ENCODE measurements at places on chromosomes 4 and X.

- DNase-seq = no peak
Measured at GRCh38 chrX:74922922-74923543, 2.2 kb downstream of the NEXMIF start.

- DNase-seq = no peak
Measured at GRCh38 chr4:42560467-42560861, 96.4 kb downstream of the ATP8A1 start.

DNA sequence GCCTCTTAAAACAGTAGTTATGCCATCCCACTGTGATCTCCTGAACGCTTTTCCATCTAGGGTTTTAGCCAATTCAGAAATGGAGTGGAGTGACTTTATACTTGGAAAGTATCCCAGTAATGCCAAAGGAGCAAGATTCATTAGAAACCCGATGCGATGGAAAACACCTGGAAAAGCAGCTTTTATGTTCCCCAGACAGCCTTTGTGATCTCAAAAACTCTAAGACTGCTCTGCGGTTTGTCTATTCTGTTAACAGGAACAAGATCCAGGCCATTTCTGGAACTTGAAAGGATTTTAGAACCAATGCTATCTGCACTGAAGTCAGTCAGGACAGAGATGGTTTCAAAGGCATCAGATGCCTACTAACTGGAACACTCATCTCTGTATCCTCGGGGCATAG is 145.1 kb downstream of the APBB2 start:
- no peak for DNase-seq

- DNase-seq = no peak
Measured at GRCh38 chr4:158778712-158779111, 9.9 kb downstream of the FNIP2 start.

- no peak for DNase-seq
Measured at GRCh38 chr4:79626611-79627010, 218.6 kb upstream of the GK2 start.

- DNase-seq = no peak
Measured at GRCh38 chrX:50448565-50448964, 22.1 kb downstream of the DGKK start.

DNA sequence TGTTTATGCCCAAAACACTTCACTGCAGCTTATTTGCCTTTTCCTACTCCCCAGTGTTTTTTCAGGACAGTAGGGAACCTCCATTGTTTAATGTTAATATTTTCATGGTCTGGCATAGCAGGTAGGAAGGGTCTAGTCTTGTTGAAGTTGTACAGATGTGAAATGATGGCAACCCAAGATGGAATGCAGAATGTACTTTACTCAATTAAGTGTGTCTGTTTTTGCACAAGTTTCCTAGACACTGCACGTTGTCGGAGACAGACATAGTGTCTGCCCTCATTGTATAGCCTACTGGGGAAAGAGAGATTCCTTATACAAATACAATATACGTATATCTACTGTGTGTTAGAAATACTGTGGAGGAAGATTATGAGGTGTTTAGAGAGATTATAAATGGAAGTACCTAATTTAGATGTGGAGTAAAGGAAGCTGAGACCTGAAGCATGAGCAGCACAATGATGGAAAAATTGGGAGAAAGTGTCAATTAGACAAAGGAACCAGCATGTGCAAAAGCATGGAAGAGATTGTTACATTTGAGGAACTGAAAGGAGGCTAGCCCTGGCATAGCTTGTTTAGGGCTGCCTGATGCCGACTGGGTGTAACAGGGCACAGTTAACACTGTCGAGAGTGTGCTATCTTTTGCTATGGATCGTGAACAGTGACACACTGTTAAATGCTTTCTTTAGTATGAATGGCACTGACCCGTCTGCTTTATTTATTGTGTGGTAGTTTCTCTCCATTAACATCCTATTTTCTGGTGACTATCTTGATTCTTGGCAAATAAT is 18.4 kb downstream of the CPEB2 start:
- DNase-seq = no peak

GRCh38 chr4:41751449-41752061 is 3.0 kb upstream of the PHOX2B start:
- DNase-seq = no peak

GRCh38 chr4:129839687-129840086 is 743.7 kb downstream of the C4orf33 start:
- DNase-seq = no peak
